ENCODE measurements at places on chromosomes 3 and 15. TPM values are rescaled to one million over a fixed set of nuclear protein-coding genes. Genes with fewer than 3 reads are reported as not detected.

Gene ADAMTS17
- 6.0 TPM for total RNA-seq

Gene SERINC4
- 0.23 TPM for total RNA-seq

Gene PSMD2
- 291 TPM for total RNA-seq

Gene ECE2
- total RNA-seq, result 18.7 TPM

Gene SQOR
- 4.2 TPM for total RNA-seq

Gene GOLGA8A
- total RNA-seq, result 40.8 TPM

Gene KBTBD13
- not detected for total RNA-seq

Gene SEMA6D
- 83.0 TPM for total RNA-seq

Gene CYP19A1
- 7.2 TPM for total RNA-seq

Gene ZIC1
- 136 TPM for total RNA-seq

Gene FEZF2
- 1.6 TPM for total RNA-seq

Gene COPS2
- total RNA-seq, result 79.8 TPM

Gene HHLA2
- total RNA-seq, result not detected

Gene ACTRT3
- 9.2 TPM for total RNA-seq

Gene ERICH6
- 0.46 TPM for total RNA-seq

Gene ARHGAP31
- total RNA-seq, result 6.5 TPM

Gene DNAH12
- total RNA-seq, result 3.5 TPM

Gene DNAH1
- 2.5 TPM for total RNA-seq

Gene SLC28A2
- not detected for total RNA-seq

Gene SCAPER
- 61.8 TPM for total RNA-seq

Gene THSD4
- total RNA-seq, result 4.6 TPM

Gene CCK
- total RNA-seq, result 14.5 TPM

Gene SLC26A6
- 7.6 TPM for total RNA-seq

Gene BCHE
- total RNA-seq, result 38.1 TPM

Gene PLSCR5
- total RNA-seq, result 3.0 TPM

Gene PIF1
- total RNA-seq, result 2.3 TPM

Gene LSAMP
- 118 TPM for total RNA-seq

Gene CYP8B1
- total RNA-seq, result not detected

Gene PTX3
- 5.5 TPM for total RNA-seq

Gene SYNPR
- total RNA-seq, result 105 TPM

Gene FRMD5
- 27.9 TPM for total RNA-seq

Gene KNL1
- total RNA-seq, result 12.0 TPM

Gene NR1I2
- total RNA-seq, result 0.23 TPM

Gene LRTM1
- total RNA-seq, result not detected

Gene NPAP1
- 0.69 TPM for total RNA-seq

Gene GP9
- not detected for total RNA-seq

Gene PRSS50
- not detected for total RNA-seq

Gene CLRN1
- not detected for total RNA-seq

Gene PPP1R14D
- total RNA-seq, result not detected

Gene C3orf18
- total RNA-seq, result 28.1 TPM

Gene SMAD6
- total RNA-seq, result 3.5 TPM

Gene CHDH
- 3.9 TPM for total RNA-seq

Gene ITGA11
- 0.92 TPM for total RNA-seq

Gene GRM2
- total RNA-seq, result 12.5 TPM

Gene FOXB1
- total RNA-seq, result 2.1 TPM
